ENCODE measurements at places on chromosomes 6 and 20.

- peak; percentile 67 for DNase-seq
These were observed 4.9 kb upstream of the DEK start for GRCh38 chr6:18269253-18269652.

- DNase-seq: no peak
These were observed 140.0 kb downstream of the TAF4 start for GRCh38 chr20:61925555-61926252.

DNA sequence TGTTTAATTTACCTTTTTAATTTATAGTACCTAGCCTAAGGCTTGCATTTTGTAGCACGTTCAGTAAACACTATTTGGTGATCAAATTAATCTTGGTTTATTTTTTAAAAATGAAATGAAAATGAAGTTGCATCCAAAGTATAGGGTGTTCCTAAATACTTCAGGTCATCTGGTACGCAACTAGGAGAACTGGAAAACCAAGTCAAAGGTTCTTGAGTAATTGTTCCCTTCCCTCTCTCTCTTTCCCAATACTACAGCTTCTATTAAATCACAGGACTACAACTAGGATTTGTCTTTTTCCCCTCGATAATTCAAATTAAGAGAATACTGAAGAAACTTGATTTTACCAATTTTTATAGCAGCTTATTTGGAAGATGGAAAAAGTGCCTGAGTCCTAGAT is 27.9 kb downstream of the CSNK2A1 start:
- DNase-seq: no peak

- no peak for DNase-seq
These were observed 29.4 kb upstream of the TAGAP start for GRCh38 chr6:159074120-159074684.

DNA sequence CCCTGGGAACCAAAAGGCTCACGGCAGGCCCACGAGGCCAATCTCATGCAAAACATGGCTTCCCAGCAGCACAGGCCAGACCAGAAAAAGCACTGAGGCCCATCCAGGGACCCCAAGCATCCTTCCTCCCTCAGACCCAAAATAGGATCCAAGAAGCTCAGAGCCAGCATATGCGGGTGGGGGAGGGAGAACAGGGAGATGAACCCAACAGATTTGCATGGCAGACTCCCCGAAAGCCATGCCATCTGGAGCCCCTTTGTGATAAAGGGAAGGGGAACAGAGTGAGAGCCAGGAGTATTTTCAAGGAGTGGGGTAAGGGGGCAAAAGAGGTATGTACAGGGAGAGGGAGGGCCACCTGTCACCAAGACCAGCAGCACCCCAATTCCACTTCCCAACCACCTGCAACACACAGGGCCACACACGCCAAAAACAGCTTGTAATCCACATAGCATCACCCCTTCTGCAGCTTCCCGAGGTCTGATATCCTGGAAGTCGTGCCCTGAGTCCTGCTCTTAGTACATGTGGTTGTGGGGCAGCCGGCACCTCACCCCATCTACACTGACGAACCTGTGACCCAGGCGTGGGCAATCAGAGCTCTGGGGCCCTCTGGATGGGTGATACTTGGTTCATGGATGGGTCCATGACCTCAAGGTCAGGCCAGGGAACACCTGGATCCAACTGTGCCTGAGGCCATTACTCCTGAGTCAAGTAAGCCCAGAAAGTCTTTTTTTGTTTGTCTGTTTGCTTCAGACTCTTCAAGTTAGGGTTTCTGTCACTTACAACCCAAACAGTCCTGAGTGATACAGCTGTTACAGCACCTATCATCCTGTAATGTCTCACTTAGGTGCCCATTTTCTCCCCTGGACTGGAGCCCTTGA is 24.4 kb downstream of the PREX1 start:
- DNase-seq: no peak

DNA sequence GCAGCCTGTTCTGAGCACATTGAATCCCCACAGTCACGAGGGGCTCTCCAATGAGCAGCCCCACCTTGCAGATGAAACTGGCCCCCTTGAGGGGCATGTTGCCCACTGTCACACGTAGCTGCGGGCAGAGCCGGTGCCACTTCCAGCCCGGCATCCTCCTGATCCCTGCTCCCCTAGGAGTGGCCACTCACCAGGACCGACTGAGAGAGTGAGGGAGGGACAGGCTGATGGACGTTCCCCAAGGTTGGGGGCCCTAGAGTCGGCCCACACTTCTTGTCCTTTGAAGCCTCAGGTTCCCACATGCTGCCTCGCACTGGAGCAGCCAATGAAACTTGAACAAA is 10.5 kb downstream of the ENTPD6 start:
- no peak for DNase-seq

GRCh38 chr6:53795702-53796450 is 1.1 kb downstream of the LRRC1 start:
- no peak for DNase-seq

DNA sequence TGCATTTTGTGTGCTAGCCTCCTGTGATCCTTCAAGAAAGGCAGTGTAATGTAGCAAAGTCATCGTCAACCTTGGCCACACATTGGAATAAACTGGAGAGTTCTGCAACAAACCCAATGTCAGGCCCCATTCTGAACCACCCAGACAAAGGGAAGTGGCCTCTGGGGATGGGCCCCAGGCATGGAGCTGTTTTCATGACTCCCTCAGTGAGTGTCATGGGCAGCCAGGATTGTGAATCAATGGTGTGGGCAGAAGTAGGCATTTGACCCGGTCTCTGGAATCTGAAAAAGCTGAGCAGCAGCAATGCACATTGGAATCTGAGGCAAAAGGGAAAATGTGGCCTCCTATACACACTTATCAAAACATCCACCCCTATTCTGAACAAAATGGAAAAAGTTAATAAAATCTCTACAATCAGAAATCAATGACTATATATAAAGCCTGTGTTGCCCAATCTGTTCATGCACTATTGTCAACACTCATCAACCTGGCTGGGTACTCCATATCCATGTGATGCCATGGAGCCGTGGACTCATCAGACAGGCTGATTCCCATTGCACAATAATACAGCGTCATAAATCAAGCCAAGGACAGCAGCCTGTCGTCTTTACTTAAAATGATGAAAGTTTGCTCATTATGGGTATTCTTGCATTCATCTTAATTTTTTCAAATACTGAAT is 134.9 kb upstream of the STMND1 start:
- no peak for DNase-seq

- no peak for DNase-seq
These were observed 39.7 kb downstream of the SH3BGRL2 start for GRCh38 chr6:79670789-79671188.

- no peak for DNase-seq
These were observed 72.3 kb downstream of the CDYL start for GRCh38 chr6:4848382-4849068.

GRCh38 chr6:37316071-37316470 is 37.7 kb upstream of the RNF8 start:
- DNase-seq: no peak

- DNase-seq: no peak
These were observed 9.6 kb downstream of the CMTR1 start for GRCh38 chr6:37442416-37443215.

DNA sequence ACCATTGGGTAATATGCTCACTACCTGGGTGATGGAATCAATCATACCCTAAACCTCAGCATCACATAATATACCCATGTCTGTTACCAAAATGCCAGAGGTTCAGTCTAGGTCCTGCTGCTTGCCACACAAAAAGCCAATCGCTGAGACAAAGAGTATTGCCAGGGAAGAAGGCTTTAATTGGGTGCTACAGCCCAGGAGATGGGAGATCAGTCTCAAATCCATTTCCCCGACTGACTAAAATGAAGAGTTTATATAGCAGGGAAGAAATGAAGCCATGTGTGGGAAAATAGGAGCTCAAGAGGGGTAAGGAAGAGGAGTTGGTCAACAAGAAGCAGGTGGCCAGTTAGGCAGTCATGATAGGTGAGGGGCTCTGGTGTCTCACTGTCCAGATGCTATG is 149.6 kb downstream of the QRSL1 start:
- no peak for DNase-seq

DNA sequence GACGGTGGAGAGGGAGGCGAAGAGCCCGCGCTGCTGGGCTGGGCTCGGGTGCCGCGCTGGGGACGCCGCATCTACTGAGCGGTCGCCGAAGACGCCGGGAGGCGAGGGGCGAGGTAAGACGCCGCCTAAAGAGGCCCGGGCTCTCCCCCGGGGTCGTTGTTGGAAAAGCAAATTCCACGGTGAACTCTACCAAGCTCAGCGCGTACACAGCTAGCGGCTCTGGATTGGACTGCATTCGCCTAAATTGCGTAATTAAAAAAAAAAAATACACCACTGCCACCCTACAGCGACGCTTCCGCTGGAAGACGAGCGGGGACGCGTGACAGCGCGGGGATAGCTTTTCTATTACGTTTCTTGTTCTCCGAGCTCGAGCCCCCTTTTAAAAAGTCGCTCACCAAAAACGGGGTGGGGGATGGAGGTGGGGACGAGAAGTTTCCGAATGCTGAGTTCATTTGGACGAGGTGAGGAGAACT is 92.0 kb upstream of the PRDM1 start:
- no peak for DNase-seq

DNA sequence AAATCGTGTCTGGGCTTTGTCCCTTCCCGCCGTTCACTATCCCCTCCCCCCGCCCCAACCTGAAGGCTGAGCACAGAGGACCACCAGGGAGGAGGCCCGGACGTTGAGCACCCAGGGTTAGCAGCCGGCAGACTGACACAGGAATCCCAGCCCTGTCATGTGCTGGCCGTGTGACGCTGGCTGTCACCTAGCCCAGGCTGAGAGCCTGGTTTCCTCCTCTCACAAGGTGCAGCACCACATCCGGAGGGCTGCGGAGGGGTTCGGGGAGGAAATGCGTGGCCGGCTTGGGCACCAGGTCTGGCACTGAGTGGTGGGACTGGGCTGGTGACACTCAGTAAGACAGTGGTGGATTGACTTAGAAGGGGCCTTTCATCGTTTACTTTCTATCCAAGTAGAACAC is 4.6 kb upstream of the LSM14B start:
- no peak for DNase-seq

GRCh38 chr6:100475554-100476320 is 11.0 kb upstream of the SIM1 start:
- DNase-seq: no peak

- peak; percentile 78 for DNase-seq
These were observed 364.9 kb downstream of the GRIK2 start for GRCh38 chr6:101758368-101758767.

DNA sequence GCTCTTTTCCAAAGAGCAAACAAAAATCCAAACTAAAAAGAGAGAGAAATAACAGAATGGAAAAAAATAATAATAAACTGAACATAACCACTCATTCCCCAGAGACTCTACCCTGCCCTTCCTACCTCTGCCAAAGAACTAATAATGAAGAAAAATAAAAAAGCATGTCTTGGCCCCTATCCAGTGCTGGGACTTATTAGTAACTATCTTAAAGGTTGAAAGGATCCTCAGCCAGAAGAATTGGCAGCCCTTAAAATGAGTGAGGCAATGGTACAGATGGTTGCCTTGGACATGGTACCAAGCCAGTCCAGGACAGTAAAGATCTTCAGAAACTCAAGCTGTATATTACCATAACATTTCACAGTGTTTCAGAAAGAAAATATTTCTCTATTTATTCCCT is 279.3 kb downstream of the HACE1 start:
- no peak for DNase-seq

DNA sequence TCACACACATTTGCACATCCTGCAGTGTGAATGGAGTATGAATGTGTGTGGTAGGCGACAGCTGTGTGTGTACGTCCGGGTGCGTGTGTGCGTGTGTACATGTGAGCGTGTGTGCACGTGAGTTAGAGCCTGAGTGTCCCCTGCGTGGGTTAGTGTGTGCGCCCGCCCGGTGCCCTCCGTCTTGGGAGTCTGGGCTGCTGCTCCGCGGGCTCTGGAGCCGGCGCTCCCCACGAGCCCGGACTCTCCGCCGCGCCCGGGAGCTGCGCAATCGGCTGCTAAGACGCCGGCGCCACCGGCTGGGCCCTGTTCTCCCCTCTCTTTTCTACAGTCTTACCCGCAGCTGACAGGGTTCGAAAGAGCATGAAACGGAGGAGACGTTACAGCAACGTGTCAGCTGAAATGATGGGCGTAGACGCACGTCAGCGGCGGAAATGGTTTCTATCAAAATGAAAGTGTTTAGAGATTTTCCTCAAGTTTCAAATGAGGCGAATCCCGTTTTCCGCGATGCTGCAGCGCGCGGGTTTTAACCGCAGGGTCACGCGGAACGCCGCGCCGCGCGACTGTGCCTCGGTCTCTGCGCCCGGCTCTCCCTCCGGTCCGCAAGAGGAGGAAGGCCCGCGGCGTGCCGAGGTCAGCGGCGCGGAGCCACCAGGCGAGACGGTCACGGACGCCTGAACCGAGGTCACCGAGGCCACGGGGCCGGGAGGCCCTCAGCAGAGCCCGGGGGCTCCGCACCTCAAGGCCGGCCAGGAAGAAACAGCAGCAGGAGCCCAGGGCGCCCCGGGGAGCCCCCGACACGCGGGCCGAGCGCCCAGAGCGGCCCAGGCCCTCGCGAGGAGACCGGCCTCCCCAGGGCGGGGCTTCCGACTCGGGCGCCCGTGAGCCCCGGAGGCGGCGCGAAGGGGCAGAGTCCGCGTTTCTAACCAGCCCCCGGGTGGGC is 95.3 kb upstream of the BHLHE23 start:
- no peak for DNase-seq

GRCh38 chr20:5735845-5736510 is 14.2 kb upstream of the SHLD1 start:
- no peak for DNase-seq

DNA sequence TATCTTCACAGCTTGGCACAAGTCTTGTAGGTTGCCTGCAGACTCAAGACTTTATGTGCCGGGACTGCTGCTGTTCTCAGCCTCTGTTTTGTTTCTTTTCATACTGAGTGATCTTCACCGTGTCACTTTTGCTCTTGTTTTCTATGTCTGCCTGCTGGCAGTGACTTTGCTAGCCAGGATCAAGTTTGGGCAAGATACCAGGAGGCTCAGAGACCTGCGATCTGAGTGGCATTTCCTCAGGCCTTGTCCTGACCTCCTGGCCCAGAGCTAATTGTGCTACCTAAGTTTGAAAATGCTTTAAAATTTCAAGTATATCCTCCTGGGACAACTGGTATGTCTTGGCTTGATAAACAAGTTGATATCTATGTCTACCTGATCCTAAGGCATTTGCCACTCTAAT is 57.2 kb downstream of the DOK5 start:
- DNase-seq: no peak

DNA sequence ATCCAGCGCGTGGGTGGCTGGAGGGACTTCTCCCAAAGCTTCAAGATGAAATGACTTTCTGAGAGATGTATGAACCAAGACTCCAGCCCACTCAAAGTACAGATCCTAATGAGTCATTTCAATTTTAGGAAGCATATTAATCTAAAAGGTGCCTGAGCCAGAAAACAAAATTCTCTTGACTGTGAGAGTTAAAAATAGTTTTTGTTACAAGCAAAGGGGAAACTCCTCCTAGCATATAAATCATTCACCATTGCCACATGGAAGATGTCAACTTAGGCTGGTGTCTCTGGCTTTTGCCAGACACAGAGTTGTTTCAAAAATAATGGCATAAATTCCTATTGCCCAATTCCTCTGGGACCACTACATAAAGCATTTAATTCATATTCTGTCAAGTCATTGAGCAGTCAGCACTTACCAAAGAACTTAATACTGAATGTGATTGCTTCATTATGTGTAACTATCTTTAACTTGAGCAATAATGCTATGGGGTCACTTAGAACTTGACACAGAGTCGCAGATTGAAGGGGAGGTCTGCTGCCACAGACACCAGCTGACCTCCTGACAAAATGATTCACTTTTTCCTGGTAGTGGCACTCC is 280.6 kb downstream of the SLC35F1 start:
- DNase-seq: peak; percentile 93
